ENCODE measurements at places on chromosomes 7 and 10.
A peak's percentile ranks its signal among the peaks of the same experiment; 100 is the strongest.

DNA sequence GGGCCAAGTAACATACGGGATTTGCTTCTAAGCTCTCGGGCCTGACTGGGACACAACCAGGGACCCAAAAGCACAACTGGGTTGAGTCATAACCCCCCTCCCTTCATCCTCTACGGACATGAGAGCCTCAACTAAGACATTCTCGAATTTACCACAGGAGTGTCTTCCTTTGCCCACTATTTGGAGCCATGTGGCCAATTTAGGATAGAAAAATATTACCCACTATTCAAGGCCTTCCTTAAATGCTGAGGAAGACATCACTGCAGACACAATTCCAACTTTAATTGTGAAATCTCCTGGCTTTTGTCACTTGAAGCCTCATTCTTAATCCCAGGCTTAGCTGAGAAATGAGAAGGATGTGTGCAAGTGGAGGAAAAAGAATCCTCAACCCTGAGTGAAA lies 11.8 kb downstream of the CTBP2 start:
- no peak for DNase-seq

DNA sequence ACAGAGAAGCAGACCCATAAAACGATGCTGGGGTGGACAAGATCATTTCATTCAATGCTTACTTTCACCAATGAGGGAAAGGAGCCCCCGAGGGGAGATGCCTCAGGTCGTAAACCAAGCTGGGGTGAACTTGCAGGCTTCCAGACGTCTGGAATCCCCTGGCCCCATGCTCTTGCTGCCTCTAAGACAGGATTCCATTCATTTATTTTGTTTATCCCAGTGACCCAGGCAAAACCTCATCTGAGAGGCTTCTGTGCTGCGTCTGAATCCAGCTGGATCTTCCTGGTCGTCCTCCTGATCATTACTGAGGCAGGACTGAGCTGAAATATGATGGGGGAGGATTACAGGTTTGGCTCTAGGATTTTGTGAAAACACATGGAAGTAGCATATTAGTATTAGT lies 182.9 kb downstream of the MYOF start:
- DNase-seq = no peak

GRCh38 chr7:93146472-93147141 lies 1.6 kb downstream of the SAMD9L start:
- no peak for DNase-seq

DNA sequence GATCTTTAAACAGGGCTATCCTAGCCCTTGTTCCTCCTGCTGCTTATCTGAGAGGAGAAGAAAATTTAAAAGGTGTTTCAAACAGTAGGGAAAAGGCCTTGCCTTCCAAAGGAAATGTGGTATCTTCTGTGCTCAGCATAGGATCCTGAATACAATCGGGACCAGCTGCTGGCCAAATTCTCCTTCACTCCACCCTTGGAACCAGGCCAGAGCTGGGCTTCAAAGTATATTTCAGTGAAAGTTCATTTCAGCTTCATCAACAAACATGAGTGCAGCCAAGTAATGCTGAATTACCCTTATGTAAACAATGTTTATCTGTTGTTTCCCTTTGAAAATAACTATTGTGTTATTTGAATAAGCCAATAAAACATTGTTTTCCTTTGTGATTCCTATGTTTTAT lies 146.5 kb upstream of the MEOX2 start:
- DNase-seq = no peak

GRCh38 chr10:98901441-98902110 lies 334.1 kb downstream of the HPSE2 start:
- DNase-seq = no peak

- DNase-seq = peak; percentile 31
These were observed 69.3 kb downstream of the AP3M1 start for GRCh38 chr10:74081192-74081803.

GRCh38 chr10:28326516-28327490 lies 23.9 kb upstream of the MPP7 start:
- no peak for DNase-seq

DNA sequence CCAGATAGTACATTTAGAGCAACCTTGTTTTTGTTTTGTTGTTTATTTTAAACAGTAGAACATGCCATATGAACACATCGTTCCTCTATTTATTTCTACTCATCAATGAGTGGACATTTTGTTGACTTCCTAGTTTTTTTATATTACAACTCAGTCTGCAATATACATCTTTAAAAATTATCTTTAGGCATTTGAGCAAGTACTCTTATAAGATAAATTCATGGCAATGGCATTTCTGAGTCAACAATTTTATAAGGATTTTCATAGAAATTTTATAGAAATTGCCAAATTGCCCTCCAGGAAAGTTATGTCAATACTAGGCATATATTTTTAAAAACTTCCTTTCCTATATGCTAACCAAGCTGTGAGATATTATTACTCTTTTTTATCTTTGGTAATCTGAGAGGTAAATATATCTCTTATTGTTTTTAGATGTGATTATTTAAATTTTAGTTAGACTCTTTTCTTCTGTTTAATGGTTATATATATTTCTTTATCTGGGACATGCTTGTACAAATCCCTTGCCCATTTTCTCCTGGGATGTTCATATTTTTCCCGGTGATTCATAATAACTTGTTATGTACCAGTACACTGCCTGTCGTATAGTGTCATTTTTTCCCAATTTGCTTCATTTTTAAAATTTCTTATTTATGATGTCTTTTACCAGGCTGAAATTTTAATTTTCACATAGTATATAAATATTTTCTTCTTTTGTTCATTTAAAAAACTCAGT lies 50.5 kb downstream of the FZD1 start:
- no peak for DNase-seq

GRCh38 chr7:53422291-53422690 lies 386.9 kb downstream of the POM121L12 start:
- no peak for DNase-seq

DNA sequence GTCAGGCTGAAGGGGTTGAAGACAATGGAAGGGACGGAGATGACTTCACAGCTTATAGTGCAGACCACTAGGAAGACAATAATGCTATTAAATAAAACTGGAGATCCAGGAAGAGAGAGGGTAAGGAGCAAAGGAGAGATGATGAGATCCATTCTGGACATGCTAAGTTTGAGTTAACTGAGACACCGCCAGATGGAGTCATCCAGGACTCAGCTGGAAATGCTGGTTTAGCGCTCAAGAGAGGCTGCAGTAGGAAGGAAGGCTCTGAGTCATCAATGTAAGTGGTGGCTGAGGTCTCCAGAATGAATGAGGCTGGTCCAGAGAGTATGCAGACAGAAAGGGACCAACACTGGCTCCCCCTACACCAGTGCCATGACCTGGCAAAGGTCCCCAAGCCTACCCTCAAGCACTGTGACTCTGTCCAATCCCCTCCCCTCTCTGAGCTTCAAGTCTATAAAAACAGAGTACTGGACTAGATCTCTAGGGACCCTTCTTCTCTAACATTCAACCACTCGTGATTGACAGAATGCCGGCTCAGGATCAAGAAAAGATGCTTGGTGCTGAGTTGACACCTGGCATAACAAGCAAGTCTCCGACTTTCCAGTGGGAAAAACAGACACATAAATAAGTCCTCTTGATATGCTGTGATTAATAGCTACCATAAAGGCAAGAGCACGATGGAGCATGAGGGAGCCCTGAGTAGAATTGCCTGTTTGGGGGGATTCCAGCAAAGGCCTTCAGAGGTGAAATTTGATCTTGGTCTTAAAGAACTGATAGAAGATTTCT lies 8.9 kb downstream of the GFRA1 start:
- no peak for DNase-seq

DNA sequence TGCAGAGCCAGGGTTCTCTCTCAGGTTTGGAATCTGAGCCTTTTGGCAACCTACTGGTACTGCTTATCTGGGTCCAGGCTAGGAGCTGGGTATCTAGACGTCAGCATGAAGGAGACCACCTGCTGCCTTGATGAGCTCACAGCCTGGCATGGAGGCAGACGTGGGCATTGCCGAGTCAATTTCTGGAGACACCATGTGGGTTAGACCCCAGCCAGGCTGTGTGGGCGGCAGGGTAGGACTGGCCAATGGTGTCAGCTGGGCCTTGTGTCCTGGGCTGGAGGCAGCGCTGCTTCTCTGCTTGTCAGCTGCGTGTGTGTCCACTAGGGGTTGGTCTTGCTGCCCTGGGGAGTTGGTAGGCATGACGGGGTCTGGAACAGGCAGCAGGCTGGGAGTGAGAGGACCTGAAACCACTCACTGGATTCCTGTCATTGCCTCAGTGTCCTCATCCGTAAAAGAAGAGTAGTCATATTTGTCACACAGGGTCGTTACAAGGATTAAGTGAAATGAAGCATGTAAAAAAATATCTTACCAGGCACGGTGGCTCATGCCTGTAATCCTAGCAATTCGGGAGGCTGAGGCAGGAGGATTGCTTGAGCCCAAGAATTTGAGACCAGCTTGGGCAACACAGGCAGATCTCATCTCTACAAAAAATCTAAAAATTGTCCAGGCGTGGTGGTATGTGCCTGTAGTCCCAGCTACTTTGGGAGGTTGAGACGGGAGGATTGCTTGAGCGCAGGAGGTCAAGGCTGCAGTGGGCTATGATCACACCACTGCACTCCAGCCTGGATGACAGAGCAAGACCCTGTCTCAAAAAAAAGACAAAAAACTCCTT lies 31.7 kb upstream of the ANKRD2 start:
- no peak for DNase-seq

DNA sequence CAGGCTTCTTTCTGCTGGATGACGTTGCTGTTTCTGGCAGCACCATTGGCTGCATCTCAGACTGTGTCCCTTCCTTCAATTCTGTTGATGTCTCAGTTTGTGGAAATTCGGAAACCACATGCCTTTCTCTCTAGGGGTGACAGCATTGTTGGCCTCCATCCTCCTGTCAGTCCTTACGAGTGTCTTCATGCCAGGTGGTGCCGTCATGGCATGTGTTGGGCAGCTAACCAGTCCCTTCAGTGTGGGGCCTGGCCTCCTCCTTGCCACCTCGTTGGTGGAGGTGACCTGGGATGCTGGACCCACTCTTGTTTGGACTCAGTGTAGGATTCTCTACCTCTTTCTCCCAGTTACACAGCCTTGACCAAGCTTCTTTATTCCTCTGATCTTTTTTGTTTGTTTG lies 111.6 kb upstream of the INSYN2A start:
- no peak for DNase-seq

GRCh38 chr10:81108516-81109199 lies 571.0 kb downstream of the SH2D4B start:
- DNase-seq = no peak

GRCh38 chr7:74175340-74175739 lies 1.2 kb downstream of the EIF4H start:
- DNase-seq = no peak

DNA sequence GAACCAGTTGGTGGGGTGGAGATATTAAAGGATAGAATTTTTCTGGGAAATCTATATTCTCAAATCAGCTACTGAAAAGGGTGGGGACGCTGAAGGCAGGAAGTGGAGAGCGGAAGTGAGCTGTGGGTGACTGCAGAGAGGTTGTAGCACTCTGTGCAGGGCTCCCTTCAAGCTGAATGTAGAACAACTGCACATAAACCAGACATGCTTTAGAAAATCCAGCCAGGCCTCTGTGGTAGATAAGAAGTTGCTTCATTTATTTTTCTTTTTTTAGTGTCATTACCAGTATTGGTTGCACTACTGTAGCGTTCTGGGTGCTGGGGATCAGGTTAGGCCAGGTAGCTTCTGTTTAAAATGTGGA lies 127.8 kb downstream of the CELF2 start:
- peak; percentile 59 for DNase-seq

DNA sequence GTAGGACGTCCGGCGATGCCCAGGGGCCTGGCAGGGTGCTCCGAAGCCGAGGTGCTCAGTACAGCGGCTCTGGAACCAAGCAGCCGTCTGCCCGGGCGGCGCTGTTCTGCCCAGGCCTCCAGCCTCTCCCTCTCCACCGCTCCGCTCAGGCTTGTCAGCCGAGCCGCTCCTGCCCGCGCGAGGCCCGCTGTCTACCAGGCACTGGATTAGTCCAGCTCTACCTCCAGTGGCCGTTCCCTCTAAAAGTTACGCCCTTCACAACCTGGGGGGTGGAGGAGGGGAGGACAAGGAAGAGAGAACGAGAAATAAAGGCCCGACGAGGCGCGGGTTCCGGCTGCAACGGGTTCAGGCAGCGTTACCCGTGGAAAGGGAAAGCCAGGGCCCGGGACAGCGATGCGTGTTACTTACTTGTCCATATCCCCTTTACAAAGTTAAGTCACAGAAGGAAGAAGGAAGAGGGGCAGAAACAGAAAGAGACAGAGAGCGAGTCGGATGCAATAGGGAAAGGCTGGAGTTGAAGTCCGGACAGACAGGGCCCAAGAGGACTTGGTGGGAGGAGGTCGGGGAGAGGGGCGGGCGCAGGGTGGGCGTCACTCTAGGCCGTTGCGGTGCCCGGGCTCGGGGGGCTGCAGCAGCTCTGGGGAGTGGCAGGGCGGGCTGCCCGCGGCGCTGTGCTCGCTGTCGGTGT lies 2.8 kb downstream of the SP8 start:
- no peak for DNase-seq

- DNase-seq = no peak
These were observed 101.5 kb upstream of the NPVF start for GRCh38 chr7:25329815-25330214.

DNA sequence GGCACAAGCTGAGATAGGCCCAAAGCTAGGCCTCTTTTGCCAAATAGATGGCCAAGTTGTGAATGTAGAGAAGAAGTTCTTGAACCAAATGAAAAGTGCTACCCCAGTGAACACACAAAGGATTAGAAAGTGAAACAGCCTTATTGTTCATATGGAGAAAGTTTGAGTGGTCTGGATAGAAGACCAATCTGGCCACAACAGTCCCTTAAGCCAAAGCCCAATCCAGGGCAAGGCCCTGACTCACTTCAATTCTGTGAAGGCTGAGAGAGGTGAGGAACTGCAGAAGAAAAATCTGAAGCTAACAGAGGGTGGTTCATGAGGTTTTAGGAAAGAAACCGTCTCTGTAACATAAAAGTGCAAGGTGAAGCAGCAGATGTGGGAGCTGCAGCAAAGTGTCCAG lies 18.7 kb upstream of the ATP6V0A4 start:
- peak; percentile 16 for DNase-seq

- peak; percentile 26 for DNase-seq
These were observed 945 bp downstream of the ADO start for GRCh38 chr10:62805231-62806099.

GRCh38 chr10:21398563-21399231 lies 126.8 kb downstream of the SKIDA1 start:
- no peak for DNase-seq

GRCh38 chr7:18494821-18495408 lies 634 bp upstream of the HDAC9 start:
- no peak for DNase-seq
